ENCODE measurements at places on chromosomes 16 and 17.
A peak's percentile ranks its signal among the peaks of the same experiment; 100 is the strongest.

GRCh38 chr17:56624309-56624708 lies 30.8 kb downstream of the NOG start:
- DNase-seq = no peak

- DNase-seq = no peak
These were observed 19.2 kb downstream of the CDH3 start for GRCh38 chr16:68664297-68664696.

GRCh38 chr16:884232-884631 lies 83.7 kb upstream of the GNG13 start:
- no peak for DNase-seq

DNA sequence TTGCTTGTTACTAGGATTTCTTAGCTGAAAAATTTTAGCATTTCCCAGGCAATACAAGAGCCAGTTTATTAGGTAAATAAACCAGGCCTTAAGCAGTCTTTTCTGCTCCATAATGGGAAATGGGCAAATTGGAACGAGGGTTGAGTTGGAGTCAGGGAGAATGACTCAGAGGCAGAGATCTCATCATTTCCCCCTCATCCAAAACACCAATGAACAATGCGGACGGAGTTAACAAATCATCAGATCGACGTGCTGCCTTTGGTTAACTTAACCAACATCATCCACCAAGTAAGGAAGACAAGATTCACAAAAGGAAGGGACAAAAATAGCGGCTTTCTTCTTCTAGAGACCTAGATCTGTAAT lies 243.5 kb downstream of the STX8 start:
- DNase-seq = no peak

- no peak for DNase-seq
These were observed 313.1 kb upstream of the ERCC4 start for GRCh38 chr16:13606804-13607203.

- DNase-seq = no peak
These were observed 23.4 kb upstream of the SSTR2 start for GRCh38 chr17:73141411-73141810.

DNA sequence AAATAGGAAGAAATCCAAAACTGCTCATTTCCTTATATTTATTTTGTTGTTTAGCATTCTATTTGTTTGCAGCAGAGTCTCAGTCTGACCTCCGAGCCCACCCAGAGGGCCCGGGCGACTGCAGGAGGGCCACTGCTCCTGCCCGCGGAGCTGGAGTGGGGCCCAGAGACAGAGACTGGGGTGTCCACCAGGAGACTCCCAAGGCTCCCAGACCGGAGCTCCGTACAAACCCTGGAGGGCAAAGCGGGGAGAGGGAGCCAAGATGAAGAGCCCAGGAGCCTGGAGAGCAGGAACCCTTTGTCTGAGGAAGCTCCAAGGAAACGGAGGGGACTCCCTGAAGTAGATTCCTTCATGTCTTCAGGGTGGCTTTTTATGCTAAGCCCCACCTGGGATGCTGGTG lies 57.9 kb downstream of the AXIN2 start:
- DNase-seq = peak; percentile 59

DNA sequence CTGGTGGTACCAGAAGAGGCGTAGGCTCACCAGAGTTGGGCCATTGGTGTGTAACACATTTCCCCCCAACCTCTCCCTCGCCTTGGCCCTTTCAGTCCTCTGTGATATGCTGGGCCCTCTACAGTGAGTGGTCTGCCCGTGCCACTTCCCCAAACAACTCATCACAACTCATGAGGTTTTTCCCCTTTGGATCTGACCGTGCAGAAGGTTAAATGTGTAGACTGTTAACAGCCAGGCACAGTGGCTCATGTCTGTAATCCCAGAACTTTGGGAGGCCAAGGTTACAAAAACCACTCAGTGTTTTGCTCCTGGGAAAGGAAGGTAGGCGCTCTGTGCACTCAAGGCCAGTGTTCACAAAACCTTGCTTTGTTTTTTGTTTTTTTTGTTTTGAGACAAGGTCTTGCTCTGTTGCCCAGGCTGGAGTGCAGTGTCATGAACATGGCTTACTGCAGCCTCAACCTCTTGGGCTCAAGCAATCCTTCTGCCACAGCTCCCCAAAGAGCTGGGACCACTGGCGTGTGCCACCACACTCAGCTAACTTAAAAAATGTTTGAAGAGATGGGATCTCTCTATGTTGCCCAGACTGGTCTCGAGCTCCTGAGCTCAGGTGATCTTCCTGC lies 11.3 kb upstream of the CYB5B start:
- no peak for DNase-seq

GRCh38 chr17:64780096-64781013 lies 118.2 kb upstream of the SMURF2 start:
- DNase-seq = peak; percentile 85

DNA sequence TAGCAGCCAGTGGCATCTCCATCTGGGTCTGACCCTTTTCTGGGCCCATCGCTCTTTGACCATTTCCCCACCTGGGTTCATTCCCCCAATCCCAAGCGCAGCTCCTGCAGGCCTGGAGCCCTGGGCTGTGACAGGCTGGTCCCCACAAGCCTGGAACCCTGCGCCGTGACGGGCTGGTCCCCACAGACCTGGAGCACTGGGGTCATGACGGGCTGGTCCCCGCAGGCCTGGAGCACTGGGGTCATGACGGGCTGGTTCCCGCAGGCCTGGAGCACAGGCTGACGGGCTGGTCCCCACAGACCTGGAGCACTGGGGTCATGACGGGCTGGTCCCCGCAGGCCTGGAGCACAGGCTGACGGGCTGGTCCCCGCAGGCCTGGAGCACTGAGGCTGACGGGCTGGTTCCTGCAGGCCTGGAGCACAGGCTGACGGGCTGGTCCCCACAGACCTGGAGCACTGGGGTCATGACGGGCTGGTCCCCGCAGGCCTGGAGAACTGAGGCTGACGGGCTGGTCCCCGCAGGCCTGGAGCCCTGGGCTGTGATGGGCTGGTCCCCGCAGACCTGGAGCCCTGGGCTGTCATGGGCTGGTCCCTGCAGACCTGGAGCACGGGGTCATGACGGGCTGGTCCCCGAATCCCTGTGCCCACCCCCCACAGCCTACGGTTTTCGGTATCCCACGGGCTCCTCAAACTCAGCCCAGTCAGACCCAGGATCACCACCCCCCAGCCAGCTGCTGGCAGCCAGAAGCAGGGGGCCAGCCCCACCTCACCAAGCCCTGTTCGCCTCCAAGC lies 16.6 kb downstream of the TMC6 start:
- no peak for DNase-seq

GRCh38 chr17:82063424-82064415 lies 1.9 kb downstream of the DUS1L start:
- DNase-seq = no peak

- no peak for DNase-seq
These were observed 179.1 kb downstream of the TOX3 start for GRCh38 chr16:52367821-52368220.

- no peak for DNase-seq
These were observed at the start of gene RPRML for GRCh38 chr17:46979147-46979863. RPRML (minus strand) TSS chr17:46979253; CDS start chr17:46979007, 246 bp downstream.

GRCh38 chr17:43803758-43804157 lies 23.5 kb downstream of the CFAP97D1 start:
- no peak for DNase-seq

DNA sequence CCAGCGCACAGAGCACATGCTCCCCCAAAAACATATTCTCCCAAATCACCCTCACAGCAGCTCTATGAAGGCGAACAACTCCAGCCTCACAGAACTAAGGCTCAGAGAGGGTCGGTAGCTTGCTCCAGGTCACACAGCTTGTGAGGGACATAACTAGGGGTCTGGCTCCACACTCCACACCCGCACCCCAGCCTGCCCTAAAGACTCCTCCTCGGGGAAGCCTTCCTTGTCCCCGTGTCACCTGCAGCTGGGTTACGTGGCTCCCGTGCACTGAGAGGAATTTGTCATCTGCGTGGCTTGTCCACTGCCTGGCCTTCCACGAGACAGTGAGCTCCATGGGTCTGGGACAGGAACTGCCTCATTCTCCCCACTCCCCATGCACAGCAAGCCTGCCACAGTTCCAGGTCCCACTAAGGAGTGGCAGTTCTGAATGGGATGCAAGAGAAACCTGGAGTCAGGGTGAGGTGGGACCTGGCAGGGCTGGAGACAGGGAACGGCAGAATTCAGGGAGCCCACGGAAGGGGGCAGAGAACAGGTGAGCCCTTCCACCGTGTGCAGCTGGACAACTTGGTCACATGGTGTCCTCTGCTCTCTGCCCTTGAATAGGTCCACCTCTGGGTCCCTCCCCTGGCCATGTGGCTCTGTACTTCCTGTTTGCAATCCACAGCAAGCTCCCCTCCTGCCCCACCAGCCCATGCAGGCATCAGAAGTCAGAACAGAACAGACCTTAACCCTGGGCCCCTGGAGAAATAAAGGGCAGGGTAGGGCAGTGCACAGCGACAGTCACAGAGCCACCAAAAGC lies 27.4 kb downstream of the TNFRSF13B start:
- no peak for DNase-seq

DNA sequence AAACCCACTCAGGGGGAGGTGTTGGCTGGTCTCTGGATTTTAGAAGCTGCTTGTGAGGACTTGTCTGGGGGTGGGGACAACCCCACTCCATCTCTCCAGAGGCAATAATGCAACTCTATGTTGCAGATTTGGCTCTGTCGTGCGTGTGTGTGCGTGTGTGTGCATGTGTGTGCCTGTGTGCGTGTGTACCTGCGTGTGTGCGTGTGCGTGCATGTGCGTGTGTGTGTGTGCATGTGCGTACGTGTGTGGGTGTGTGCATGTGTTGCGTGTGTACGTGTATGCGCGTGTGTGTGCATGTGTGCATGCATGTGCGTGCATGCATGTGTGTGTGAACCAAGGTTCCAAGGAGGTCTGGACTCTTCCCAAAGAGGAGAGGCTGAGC lies 120.4 kb upstream of the LHX1 start:
- no peak for DNase-seq

GRCh38 chr17:58370309-58370708 lies 18.3 kb upstream of the SUPT4H1 start:
- DNase-seq = no peak

DNA sequence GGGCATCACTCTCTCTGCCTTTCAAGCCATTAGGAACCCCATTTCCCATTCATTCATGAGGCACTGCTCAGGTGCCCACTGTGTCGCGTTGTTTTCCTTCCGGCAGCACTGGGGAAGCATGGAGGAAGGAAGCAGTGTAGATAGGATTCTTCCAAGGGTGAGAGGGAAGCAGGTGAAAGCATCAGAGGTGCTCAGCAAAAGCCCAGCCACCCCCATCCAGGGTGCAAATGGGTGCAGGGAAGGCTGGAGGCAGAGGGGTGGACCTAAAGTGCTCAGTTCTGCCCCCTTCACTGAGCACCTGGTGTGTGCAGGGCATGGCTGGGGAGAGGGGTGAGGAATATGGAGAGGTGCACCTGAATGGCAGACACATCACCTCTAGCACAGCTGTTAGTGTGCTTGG lies 3.4 kb upstream of the NXPH3 start:
- no peak for DNase-seq

DNA sequence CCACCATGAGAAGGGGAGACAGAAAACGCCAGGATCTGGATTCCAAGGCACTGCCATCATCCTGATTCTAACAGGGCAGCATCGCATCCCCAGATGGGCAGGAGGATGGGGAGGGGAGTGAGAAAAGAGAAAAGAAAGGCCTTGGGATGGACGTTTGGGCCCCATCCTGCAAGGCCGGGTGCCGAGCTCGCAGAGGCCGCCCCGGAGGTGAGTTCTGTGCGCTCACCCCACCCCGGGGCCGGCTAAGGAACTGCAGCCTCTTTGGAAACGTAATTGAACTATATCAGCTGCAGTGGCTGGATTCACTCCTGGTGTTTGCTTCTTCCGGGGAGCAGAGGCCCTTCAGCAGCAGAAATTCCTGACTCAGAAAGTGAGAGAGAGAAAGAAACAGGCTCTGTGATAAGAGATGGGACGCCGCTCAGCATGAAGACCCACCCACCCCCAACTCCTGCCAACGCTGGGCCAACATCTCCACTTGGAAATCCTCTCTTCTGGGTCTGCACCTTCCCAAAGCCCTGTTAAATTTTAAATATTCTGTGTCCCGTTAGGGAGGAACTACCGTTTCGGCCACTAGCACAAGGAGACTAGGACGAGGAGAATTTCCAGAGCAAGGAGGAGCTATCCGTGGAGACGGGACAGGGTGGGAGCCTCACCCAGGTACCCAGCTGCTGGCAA lies 8.5 kb upstream of the SSTR2 start:
- DNase-seq = peak; percentile 84

DNA sequence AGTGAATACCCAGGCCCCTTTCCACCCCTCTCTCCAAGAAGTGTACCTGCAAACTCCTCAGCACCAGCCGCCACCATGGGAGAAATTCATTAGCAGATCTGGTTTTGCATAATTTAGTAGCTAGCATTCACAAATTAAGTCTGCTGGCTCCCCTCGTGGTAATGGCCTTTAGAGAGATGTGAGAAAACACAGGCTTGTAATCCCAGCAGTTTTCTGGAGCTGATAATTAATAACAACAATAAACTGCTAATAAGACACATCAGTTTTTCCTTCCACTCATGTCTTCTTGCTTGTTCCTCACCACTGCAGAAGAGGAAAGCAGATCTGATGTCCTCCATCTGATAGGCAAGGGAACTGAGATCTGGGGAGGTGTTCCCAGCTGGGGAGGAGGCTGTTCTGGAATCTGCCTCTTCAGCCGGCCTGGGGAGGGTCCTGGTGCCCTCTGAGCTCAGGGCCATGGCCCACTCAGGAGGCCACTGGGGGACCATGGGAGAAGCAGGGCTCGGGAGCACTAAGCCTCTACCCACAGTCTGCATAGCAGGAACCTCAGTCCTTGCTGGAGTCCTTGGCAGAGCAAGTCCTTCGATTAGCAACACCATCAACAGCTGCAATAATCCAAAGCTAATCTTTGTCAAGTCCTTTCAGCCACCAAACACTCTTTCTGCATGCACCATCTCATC lies 74.2 kb upstream of the DNAJA2 start:
- no peak for DNase-seq

GRCh38 chr17:5211458-5211857 lies 19.8 kb upstream of the ZNF594 start:
- no peak for DNase-seq

DNA sequence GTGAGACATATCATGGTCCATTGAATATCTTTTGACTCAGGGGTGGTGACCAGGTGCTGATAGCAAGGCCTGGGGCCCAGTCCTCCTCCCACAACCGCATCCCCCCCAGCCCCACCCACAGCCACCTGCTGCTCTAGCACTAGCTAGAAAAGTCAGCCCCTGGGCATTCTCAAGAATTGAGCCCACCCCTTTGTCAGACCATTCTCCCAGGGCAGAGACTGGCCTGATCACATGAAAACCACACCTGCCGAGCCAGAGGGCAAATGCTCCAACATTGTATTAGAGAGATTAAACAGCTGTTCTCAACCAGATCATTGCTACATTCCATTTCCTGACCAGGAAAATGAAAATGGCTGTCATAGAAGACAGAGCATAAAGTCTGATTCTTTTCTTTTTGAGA lies 62.4 kb downstream of the RAB11FIP4 start:
- no peak for DNase-seq

GRCh38 chr16:85072076-85072860 lies 40.0 kb downstream of the CIBAR2 start:
- DNase-seq = no peak

DNA sequence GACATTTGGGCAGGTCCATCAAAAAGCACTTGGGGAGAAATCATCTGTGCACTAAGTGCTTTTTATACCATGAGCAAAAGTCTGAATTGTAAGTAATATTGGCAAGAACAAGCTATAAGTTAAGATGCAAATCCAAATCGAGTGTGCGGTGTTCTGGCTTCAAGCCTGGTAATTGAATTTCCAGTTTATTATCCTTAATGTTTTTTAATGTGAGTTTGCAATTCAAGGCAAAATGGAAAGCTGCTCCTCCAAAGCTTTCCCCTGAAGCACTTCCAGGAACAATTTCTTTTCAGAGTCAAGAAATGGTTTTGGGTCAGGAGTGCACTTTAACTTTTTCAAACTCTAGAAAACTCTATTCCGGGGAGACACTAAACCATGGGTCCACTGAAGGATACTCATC lies 445.7 kb downstream of the TOX3 start:
- no peak for DNase-seq

- DNase-seq = no peak
These were observed 46.9 kb downstream of the TUBD1 start for GRCh38 chr17:59845595-59846393.

Measured in suprapubic skin (tissue), 4 donors.